Large intestine (tissue), 12 donors: ENCODE measurements at places on chromosomes 12 and 14. TPM values are rescaled to one million over a fixed set of nuclear protein-coding genes. Genes with fewer than 3 reads are reported as not detected.

NELL2 gene
- polyA plus RNA-seq: 99.9 TPM

IAPP gene
- 0.10 TPM for polyA plus RNA-seq

FITM1 gene
- 2.8 TPM for polyA plus RNA-seq

TOMM20L gene
- 0.24 TPM for polyA plus RNA-seq

A2M gene
- polyA plus RNA-seq: 74.4 TPM

KCNJ8 gene
- polyA plus RNA-seq: 7.6 TPM

SIRT4 gene
- polyA plus RNA-seq: 3.2 TPM

GRCh38 chr12:116080415-116080814 is 197.1 kb downstream of the MED13L start:
- DNase-seq: no peak

- DNase-seq: no peak
Observed at GRCh38 chr12:1279050-1279449, 288.0 kb downstream of the ERC1 start.

GRCh38 chr14:104800771-104801519 is at the start of gene ZBTB42:
Gene ZBTB42, plus strand, starts transcription at chr14:104801101. Its CDS starts 97 bp downstream, at chr14:104801198.
- DNase-seq: peak; percentile 87

- DNase-seq: no peak
Observed at GRCh38 chr12:6963791-6964413, 6.6 kb downstream of the PHB2 start.

- DNase-seq: peak; percentile 80
Observed at GRCh38 chr12:1605129-1606020, 11.0 kb upstream of the FBXL14 start.

DNA sequence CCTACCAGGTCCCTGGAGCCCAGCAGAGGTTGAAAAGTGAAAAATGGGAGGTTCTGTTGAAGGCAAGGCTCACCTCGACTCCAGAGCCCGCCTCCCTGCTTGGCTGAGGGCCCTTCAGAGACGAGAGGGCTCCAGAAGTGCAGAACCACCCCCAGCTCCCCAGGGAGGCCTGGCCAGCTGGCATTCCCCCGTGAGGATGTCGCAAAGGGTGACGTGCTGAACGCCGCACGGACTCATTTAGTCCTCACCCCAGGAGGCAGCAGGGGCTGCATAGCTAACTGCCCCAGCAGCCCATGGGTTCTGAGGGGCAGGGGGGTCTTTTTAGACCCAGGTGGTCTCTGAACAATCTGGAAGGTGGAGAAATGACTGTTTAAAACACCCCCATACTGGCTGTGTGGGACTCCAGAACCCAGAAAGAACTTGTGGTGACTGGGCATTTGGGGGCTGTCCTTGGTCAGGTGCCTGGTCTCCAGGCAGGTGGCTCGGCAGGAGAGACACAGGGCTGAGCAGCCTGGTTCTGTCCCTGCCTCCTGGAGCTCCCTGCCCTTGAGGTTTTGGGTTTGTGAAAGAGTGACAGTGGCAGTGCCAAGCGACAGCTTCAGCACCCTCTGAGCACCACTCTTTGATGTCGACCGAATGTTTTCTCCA is 32.0 kb downstream of the ANAPC7 start:
- no peak for DNase-seq

GRCh38 chr12:103196467-103196866 is 239.0 kb downstream of the ASCL1 start:
- no peak for DNase-seq

- DNase-seq: no peak
Observed at GRCh38 chr14:77006132-77006531, 22.4 kb downstream of the IRF2BPL start.

DNA sequence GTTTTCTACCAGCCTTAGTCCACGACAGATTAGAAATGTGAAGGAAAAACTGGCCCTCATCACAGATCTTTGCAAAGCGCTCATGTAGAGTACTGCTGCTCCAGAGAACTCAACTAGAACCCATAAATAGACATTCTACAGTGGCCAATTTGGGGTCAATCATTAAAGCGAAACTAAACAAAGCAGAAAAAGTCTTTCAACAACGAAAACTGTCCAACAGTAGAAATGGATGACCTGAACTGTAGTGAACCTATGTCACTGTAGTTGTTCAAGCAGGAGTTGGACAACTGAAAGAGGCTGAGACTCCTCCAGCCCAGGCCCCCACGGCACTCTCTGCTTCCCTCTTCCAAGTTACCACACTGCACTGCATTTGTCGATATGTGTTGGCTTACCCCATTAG is 472.6 kb downstream of the BCAT1 start:
- DNase-seq: no peak

DNA sequence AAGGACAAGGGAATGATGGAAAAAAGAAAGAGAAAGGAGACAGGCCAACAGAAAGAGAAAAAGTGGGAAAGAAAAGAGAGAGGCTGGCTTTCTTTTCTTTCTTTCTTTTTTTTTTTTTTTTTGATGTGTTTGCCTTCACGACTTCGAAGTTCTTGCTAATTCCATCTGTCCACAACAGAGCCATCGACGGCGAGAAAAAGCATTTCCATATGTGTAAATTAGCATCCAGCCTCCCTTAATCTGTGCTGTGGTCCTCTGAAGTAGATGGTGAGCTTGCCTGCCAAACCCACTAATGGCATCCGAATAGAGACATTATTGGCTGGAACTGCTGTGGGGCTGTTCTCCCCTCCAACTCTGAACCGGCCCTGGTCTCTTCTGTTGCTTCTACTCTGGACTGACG is 997.4 kb downstream of the BCL11B start:
- DNase-seq: no peak

- no peak for DNase-seq
Observed at GRCh38 chr12:99250091-99250490, 397.5 kb upstream of the GARIN6 start.

DNA sequence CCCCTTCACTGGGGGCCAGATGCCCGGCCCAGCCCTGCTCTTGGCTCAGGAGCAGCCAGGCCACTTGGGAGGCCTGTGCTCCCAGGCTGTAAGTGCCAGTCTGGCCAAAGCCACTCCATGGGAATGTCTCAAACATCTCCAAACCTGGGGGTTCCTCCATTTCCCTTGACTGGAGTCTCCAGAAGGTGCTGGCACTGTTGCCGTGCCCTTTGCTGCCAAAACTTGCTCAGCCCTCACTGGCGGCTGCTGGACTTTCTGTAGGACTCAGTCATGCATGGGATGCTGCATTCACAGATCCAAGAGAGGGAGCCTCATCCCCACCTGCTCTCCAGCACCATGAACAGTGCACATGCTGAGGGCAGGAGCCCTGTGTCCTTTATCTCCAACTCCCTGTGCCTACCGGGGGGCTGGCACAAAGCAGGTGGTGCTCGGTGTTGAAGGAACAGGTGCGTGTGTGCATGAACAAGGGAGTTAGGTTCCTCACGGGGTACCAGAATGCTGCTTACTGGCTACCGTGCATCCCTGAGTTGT is 9.6 kb upstream of the OTUB2 start:
- no peak for DNase-seq

GRCh38 chr12:69007855-69008351 is 74.9 kb upstream of the CPM start:
- DNase-seq: no peak

DNA sequence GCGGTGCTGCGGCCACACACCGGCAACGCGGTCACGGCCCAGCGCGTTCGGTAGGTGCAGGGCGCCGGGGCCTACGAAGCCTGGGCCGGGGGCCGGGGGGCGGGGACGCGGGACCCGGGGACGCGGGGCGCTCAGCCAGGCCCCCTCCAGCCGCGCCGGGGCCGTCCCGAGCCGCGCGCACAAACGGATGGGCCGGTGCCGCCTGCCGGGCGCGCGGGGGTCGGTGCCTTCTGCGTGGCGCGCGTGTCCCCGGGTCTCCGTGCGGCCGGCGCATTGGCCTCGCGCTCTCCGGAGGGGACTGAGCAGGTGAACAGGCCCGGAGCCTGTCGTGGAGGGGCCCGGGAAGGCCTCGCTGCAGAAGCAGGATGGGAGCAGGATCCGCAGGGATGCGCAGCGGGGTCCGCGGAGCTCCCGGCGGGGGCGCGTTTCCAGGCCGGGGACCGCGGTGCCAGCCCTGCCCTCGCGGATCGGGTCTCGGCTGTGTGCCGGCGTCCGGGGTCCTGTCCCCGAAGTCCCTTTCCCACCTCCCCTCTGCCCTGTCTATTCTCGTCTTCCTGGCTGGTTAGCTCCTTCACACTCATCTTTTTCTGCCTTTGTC is 421 bp downstream of the GLT1D1 start:
- DNase-seq: no peak

DNA sequence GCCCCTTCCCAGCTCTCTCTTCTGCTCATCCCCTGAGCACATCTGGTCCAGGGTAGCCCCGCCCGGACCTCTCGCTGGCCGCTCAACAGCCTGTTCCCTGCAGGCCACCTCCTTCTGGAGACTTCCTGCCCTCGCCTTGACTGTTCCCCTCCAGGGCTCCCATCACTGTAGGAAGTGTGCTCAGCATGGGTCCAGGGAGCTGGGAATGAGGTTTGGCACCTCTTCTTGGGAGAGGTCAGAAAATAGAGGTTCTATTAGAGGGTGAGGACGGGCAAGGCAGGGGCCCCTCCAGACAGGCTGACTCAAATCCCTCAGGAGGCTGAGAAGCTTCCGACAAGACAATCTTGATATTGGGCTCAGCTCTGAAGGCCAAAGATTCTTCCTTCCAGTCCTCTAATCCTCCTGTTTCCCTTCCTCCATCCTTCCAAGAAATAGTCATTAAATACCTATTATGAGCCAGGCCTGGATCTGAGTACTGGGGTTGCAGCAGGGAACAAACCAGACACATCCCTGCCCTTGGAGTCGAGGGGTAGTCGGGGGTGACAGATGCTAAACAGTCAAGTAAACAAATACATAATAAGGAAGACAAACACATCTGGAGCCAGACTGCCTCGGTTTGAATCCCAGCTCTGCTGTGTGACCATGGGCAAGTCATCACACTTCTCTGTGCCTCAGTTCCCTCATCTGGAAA is 30.6 kb downstream of the CMKLR1 start:
- no peak for DNase-seq

DNA sequence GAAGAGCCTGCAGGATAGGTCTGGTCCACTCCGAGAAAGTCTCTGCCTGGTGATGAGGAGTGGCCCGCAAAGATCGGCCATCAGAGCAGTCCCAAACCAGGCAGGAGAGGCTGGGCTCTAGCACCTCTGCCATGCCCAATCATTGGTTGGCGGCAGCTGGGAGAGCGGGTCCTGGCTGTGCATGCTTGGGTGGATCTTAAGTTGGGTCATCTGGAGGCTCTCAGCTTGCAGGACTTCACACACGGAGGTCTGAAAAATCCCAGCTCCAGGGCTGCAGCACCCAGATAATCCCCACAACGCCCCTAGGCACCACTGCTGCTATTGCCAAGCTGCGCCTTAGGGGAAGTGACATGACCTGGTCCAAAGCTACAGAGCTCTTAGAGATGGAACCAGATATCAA is 766.7 kb upstream of the TBX3 start:
- no peak for DNase-seq

GRCh38 chr12:124549629-124550028 is 17.8 kb downstream of the NCOR2 start:
- DNase-seq: no peak

- no peak for DNase-seq
Observed at GRCh38 chr12:71007781-71008404, 87.4 kb upstream of the PTPRR start.

DNA sequence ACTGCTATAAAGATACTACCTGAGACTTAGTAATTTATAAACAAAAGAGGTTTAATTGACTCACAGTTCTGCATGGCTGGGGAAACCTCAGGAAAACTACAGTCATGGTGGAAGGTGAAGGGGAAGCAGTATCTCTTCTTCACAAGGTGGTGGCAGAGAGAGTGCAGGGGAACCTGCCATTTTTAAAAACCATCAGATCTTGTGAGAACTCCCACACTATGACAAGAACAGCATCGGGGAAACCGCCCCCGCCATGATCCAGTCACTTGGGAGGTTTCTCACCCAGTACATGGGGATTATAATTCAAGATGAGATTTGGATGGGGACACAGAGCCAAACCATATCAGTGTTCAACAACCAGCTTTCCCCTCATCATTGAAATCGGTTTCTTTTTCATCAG is 49.9 kb downstream of the AEBP2 start:
- DNase-seq: no peak

GRCh38 chr12:91317306-91317705 is 134.7 kb upstream of the DCN start:
- DNase-seq: no peak

- no peak for DNase-seq
Observed at GRCh38 chr12:124733086-124733485, 130.6 kb downstream of the SCARB1 start.

DNA sequence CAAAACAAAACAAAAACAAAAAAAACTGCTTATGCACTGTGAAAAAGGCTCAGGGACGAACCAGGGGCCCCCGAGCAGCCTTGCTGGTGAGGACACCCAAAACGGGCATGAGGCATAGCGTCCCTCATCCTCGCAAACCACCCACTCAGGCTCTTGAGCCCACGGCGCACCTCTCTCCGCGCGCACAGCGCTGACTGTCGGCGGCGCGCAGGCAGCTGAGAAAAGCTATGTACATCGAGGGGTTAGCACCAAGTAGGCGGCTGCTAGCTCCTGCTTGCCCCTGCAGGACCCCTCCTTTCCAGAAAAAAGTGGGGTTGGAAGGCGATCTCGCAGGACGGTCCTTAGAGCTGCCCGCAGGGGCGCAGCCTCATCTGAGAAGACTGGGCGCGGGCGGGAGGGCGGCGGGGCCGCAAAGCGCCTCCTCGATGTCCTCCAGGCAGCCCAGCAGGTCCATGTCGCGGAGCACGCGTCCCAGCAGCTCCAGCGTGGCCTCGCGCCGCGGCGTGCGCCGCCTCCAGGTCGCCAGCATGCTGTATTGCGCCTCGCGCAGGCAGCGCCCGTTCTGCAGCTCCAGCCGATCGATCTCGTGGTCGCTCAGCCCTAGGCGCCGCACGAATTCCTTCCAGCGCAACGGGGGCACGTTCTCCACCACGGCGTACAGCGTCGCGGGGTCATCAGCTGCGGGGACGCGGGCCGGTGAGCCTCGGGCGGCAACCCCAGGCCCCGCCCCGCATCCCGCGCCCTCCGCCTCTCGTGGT is 12.8 kb downstream of the TNFRSF1A start:
- no peak for DNase-seq

DNA sequence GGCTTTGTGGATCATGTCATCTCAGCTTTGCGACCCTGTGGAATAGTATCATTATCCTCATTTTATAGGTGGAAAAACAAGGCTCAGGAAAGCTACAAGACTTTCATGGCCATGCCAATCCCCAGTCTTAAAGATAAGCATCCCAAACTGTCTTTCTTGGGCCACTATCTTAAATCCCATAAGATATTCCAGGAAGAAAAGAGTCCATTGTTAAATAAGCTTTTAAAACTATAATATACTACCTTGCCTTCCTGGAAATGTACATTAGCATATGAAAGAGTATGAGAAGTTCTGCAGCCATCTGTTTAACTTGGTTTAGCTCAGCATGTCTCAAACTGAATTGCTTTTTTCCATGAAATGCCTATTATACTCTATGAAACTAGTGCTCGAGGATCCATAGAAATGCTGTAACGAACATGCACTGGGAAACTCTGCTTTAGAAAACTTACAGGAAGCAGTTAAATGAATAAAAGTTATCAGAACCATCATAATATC is 77.1 kb downstream of the B4GALNT3 start:
- no peak for DNase-seq

- DNase-seq: peak; percentile 9
Observed at GRCh38 chr12:49388682-49389386, 21.6 kb downstream of the SPATS2 start.
